ENCODE measurements at places on chromosomes 13 and 19.

DNA sequence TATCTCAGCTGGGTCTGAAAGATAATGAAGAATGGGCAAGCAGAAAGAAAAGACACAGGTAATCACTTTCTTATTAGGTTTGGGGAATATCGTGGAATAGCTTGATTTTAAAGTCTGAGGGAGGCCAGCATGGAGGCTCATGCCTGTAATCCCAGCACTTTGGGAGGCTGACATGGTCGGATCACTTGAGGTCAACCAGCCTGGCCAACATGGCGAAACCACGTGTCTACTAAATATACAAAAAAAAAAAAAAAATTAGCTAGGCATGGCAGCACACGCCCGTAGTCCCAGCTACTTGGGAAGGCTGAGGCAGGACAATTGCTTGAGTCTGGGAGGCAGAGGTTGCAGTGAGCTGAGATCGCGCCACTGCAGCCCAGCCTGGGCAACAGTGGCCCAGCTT, 1.5 kb upstream of the PAFAH1B3 start:
- no peak for DNase-seq

GRCh38 chr13:34364633-34365032, 546.7 kb downstream of the RFC3 start:
- no peak for DNase-seq

DNA sequence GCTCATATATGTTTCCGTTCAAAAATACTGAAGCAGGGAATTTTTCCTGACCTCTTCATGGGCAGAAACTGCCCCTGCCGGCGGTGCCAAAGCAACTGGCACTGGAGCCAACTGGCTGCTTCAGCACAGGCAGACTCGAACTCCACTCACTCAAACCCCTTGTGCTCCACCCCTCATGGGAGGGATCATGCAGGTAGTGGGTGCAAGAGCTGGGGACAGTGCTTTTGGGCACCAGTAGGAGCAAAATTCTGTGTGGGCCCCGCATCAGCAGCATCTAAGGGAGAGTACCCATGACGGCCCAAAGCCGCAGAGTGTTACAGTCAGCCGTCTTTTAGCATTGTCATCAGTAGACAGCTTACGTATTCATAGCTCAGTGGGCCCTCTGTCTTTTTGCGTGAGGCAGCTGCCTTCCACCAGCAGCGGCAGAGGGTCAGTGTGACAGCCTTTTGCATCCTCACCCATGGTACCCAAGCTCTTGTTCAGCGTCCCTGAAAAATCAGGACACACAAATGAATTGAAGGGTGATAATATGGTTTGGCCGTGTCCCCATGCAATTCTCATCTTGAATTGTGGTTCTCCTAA, 393.8 kb downstream of the SLITRK6 start:
- no peak for DNase-seq

GRCh38 chr19:2866495-2867024, 575 bp upstream of the ZNF556 start:
- no peak for DNase-seq

GRCh38 chr13:76775088-76775740, 111.0 kb downstream of the KCTD12 start:
- no peak for DNase-seq

- DNase-seq = no peak
Measured at GRCh38 chr13:82749551-82749950, 1132.7 kb downstream of the SLITRK1 start.

DNA sequence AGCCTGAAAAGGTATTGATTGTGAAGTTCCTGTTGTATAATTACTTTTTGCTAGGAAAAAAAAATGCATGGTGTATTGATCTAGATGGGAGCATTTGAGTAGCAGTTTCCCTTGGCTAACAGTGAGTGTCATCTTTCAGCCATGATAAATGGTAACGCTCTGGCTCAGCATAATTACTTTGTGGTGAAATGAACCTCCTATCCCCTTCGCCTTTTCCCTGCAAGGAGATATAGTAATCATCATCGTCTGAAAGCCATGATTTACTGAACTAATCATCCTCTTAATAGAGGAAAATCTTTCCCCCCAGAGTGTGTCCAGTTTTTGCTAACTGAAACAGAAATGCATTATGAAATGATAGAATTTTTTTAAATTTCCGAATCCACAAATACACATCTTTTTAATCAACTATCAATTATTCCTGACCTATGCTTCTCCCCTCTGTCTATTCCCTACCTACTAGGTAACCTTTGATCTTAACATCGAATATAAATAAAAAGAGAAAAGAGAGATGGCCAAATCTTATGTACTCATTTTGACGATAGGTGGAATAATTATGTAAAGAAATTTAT, 88.7 kb downstream of the MAB21L1 start:
- DNase-seq = no peak

DNA sequence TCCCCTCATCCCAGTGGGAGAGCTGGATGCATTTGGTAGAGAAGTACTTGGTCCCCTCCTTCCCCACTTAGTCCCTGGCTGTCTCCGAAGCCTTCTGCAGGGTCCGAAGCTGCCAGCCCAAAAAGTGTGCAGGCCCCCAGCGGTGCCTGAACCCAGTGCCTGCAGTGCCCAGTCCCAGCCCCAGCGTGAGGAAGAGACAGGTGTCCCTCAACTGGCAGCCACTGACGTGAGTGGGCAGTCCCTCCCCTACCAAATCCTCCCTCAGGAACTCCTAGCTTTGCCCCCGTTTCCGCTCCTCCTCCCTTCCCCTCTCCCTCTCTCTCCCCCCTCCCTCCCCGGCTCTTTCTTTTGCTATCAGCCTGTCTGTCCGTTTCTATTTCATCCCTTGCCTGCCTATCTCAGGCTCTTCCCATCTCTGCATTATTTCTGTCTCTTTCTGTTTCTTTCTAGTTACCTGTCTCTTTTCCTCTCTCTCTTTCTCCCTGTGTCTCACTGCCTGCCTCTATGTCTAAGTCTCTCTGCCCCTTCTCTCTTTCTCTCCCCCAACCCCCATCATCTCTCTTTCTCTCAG, 1.8 kb upstream of the LTBP4 start:
- DNase-seq = no peak

- DNase-seq = no peak
Measured at GRCh38 chr13:78845656-78846365, 186.9 kb upstream of the OBI1 start.

- DNase-seq = no peak
Measured at GRCh38 chr13:79825959-79826358, 345.0 kb downstream of the NDFIP2 start.

DNA sequence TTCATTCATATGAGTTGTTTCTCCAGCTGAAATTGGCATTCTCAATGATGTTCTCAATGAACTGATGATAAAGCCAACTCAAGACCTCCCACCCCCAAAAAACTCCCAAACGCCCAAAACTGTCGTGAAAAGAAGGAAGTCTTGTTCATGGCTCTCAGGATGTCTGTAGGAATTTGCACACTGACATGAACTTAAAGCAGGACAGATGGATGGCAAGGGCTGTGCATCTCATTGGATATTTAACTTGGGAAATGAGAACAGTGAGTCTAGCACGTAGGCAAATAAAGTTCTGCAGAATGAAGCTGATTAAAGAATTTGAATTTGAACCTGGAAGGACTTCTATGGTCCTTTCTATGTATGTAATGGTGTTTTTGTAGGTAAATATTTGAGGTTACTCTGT, 305.7 kb downstream of the SHISA2 start:
- no peak for DNase-seq

GRCh38 chr13:49062297-49062896, 86.7 kb downstream of the FNDC3A start:
- no peak for DNase-seq

DNA sequence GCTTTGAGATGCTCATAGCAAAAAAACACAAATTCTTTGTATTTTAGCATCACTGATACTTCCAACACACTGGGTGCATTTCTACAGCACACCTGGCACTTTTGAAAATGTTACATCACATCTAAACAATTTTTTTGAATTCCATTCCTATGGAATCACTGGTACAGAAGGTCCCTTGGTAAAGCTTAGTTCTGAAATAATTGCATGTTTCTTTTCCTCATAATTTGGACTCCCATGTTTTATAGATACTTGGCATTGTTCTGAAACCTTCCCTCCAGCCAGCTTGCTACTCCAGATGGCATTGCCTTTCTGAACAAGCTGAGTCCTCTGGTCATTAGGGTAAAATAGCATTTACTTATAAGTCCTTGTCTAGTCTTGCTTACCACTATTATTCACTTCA, 481.3 kb upstream of the GPC6 start:
- no peak for DNase-seq

DNA sequence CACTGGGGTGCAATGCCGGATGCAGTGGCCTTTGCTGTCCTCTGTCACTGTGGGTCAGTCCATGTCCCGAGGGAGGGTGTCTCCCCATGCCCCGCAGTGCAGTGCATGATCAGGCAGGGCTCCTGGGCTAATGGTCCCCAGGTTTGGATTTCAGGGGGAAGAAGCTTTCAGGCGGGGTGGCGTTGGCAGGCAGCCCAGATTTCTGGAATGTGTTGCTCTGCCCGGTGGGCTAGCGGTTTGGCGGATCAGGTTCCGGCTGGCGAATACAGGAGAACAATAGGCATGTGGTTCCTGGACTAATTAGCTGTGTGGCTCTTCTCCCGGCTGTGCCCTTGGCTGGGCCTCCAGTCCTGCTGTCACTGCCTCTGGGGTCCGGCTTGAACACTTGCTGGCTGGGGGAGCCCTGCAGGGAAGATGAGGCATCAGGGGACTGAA, 141.3 kb downstream of the FGF9 start:
- no peak for DNase-seq

GRCh38 chr13:102536695-102537485, 59.9 kb upstream of the TPP2 start:
- DNase-seq = no peak

- DNase-seq = no peak
Measured at GRCh38 chr13:26604784-26605545, 47.5 kb downstream of the WASF3 start.
